SK-N-SH treated with all-trans-retinoic acid at 6 μM for 48 hours (cell line): ENCODE measurements at places on chromosomes 3 and 15.
A peak's percentile ranks its signal among the peaks of the same experiment; 100 is the strongest.

GRCh38 chr3:147298511-147298982 lies 107.8 kb downstream of the ZIC4 start:
- ATAC-seq = peak; percentile 92

- ATAC-seq = no peak
Measured at GRCh38 chr15:90582553-90582952, 52.8 kb downstream of the CRTC3 start.

- ATAC-seq = no peak
Measured at GRCh38 chr3:158742871-158743663, 10.8 kb upstream of the RARRES1 start.

DNA sequence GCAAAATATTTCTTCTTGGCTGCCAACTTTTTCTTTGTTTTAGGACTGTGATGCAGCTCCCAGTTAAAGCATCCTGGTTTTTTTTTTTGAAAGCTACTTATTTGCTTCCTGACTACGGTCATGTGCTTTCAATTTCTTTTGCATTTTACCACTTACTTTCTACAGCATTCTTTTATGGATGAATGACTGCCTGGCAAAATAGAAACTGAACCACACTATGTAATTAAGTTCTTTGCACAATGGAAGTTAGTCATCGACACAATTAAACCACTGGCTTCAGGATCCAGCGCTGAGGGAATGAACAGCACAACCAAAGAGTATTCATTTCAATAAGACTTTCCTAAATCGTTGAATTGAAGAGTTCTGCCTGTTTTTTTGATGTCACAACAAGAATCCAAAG lies 82.2 kb upstream of the EPHA3 start:
- ATAC-seq = no peak

DNA sequence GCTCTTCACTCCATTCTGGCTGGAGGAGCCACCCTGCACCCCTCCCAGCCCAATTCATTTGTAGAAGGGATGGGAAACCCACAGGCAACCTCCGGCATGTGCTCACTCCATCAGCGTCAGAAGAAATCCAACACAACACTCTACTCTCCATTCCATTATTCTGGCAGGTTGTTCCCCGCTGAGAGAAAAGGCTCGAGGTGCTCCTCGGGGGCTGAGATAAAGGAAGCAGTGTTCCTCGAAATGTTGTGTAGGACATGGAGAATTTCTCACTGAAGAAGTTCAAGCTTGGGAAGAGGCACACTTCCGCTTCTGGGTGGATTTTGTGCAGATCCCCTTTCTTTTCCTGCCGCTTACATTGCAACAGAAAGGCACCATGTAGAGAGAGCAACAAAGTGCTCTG lies 355.0 kb upstream of the CFAP20DC start:
- ATAC-seq = no peak

DNA sequence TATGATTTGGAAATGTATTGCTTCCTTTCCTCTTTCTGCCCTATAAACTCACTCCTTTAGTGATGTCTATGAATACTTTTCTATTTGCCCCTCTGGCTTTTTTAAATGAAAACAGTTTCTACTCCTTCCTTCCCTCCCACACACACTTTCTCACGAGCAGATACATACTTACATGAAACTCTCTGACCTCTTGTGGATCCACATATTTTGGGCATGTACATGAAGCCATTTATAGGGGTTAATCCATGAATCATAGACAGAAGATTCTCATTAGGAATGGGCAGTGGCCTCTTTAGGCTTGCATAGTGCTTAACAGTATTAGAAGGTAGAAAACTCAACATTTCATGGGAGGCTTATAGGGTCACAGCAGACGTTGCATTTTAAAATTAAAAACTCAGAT lies 24.8 kb downstream of the ANAPC13 start:
- peak; percentile 42 for ATAC-seq

DNA sequence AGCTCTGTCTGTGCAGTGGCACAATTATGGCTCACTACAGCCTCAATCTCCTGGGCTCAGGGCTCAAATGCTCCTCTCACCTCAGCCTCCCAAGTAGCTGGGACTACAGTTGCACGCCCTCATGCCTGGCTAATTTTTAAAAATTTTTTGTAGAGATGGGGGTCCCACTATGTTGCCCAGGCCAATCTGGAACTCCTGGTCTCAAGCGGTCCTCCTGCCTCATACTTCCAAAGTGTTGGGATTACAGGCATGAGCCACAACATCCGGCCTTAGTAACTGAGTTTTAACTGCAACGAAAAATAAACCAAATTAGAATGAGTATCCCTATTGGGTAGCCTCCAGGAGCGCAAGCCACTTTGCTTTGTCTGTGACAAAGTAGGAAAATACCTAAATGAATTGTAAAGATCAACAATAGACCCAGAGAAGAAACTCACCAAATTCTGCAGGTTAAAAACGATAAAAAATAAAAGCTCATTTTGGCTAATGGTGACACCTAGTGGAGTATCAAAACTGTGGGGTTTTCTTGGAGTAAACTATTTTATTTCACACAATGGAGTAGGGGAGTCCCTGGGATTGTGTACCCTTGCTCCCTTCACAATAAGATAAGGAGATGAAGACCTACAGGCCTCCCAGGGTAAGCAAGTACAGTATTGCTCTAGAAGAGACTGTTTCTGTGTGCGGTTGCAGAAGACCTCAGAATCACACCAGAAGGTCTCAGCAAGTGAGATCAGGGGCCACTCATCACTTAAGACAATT lies 21.0 kb upstream of the CA12 start:
- ATAC-seq = peak; percentile 83

GRCh38 chr3:178325330-178325729 lies 210.9 kb upstream of the KCNMB2 start:
- ATAC-seq = peak; percentile 69

GRCh38 chr3:45773072-45773471 lies 23.3 kb downstream of the SLC6A20 start:
- no peak for ATAC-seq

GRCh38 chr3:53890726-53891475 lies 758 bp downstream of the SELENOK start:
- peak; percentile 35 for ATAC-seq

DNA sequence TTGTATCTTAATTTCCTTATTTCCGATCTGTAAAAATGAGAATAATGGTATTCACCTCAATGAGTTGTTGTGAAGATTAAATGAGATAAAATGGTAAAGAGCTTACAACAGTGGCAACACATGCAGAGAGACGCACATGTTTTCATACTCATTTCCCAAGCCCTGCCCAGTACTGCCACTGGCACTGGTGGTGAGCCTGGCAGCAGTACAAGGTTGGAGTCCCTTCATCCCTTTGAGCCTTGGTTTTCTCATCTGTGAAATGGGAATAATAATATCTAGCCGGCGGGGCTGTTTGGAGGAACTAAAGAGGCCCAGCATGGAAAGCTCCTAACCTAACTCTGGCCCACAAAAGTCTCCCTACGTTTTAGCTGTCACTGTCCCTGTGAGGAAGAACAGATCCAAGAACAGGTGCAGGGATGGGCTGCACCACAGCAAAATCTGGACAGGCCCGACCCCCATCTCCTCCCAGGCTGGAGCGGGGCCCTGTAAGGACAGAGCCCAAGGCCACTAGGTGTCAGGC lies 866 bp upstream of the CD276 start:
- ATAC-seq = no peak; the same call in 2 of the 3 replicates

- no peak for ATAC-seq
Measured at GRCh38 chr15:81858586-81858985, 187.2 kb downstream of the MEX3B start.

GRCh38 chr3:194875581-194876402 lies 190.1 kb downstream of the FAM43A start:
- ATAC-seq = no peak

DNA sequence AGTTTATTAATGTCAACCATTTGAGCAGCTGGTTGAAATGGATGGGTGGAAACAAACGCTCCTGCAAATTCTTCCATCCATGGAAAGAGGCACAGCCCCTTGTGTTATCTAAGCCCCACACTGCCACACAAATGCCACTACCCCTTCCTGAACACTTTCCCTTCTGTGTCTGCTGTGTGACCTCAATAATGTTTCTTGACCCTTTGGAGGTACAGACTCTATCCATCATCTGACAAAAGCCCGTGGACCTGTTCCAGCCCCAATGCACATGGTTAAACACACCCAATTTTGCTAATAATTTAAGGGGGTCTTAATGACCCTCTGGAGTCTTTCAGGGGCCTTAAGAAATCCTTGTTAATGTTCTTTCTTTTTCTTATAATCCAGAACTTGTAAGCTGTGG lies 482.2 kb upstream of the CFAP20DC start:
- no peak for ATAC-seq

GRCh38 chr3:160135851-160136250 lies 89.4 kb upstream of the C3orf80 start:
- no peak for ATAC-seq

- ATAC-seq = no peak
Measured at GRCh38 chr3:148187296-148187695, 510.4 kb upstream of the AGTR1 start.

DNA sequence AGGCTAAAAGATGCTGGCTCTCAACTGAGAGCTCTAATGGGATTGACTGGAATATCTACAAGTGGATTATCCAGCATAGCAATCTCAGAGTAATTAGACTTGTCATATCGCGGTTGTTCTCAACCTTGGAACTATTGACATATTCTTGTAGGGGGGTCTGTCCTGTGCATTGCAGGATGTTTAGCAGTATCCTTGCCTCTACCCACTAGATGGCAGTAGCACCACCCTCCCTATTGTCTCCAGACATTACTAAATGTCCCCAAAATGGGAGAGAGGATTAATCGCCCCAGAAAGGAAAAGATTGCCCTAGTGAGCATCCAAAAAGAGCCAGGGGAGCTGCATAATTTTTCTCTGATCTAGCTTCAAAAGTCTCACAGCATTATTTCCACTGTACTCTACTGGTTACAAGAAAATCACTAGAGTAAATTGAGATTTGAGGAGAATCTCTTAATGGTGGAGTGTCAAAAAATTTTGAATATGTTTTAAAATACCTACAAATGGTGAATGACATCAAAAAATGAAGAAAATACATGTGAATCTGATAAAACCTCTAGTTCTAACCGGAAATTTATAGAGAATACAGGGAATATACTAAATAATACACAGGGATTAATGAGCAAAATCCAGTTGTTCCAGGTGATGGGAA lies 388.2 kb upstream of the AGTR1 start:
- ATAC-seq = peak; percentile 93

DNA sequence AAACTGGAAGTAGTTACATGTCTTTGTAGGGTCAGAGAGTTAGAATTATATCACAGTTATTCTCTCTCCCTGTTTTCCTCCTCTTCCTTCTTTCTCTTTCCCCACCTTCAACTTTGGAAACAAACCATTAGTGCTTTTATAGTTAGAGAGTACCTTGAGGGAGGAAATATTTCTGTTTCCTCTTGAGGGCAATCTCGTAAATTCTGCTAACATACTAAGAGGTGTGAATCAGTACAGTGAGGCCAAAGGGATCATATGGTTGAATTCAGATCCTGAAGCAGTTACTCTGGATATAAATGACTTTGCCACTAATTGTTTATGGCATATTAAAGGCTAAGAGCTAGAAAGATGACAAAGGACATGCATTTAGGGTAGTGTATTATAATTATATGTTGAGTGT lies 60.3 kb upstream of the CCNL1 start:
- no peak for ATAC-seq

DNA sequence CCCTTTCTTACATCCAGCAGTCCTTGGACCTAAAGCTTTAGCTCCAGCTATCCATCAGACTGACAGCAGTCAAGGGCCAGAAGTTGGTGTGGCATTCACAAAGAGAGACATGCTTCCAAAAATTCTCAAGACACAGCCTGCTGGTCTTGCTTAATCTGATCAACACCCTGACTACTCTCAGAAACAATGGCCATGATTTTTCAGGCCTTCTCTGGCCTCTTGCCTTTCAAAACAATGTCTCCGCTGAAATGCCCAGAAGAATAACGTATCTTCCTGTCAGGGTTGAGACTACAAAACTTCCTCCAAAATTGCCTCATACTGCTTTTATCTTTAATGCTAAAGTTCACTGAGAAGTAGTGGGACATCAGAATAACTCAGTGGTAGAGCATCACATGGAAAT lies 205.4 kb upstream of the SETMAR start:
- ATAC-seq = no peak

GRCh38 chr3:154469585-154469984 lies 39.6 kb upstream of the GPR149 start:
- no peak for ATAC-seq

GRCh38 chr15:31364301-31365031 lies 37.8 kb downstream of the KLF13 start:
- ATAC-seq = no peak

GRCh38 chr3:57681691-57682090 lies 11.2 kb downstream of the DENND6A start:
- no peak for ATAC-seq

DNA sequence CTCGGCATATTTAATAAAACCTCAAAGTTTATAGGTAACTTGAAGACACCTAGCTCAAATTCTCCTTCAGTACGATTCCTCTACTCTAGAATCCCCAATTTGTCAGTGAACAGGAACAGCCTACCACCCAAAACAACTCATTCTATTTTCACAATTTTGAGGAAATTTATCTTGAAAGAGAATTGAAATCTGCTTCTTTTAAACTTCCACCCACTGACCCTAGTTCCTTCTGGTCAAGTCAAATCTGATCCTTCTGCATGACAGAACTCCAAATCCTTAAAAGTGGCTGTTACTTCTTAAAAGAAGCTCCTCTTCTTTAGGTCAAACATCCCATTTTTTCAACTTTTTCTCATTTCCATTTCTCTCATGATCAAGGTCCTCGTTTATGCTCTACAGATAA lies 4.4 kb downstream of the GABPB1 start:
- no peak for ATAC-seq

- peak; percentile 22 for ATAC-seq
Measured at GRCh38 chr3:192915304-192915703, 2.4 kb downstream of the MB21D2 start.

DNA sequence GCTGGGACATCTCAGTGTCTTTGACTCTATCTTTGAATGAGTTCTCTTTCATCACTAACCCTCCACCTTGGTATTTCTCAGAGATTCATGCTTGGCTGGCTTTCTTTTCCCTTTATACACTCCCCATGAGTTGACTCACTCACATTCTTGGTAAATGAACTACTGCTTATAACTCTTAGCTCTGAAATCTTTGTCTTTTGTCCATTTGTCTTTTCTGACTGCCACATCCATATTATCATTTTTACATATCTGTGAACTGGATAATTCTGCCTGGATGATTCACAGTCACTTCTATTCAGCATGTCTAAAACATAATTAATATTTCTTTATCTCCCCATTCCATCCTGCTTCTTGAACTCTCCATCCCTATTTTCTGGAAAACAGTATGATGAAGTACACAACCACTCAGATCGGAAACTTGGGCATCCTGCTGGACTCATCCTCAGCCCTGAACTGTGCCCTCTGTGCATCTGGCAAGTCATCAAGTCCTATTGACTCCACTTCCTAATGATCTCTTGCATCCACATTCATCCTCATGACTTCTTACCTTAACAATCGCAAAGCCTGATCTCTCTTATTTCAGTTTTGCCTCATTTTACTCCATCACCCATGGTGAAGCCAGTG lies 66.9 kb downstream of the KCNAB1 start:
- ATAC-seq = peak; percentile 87

DNA sequence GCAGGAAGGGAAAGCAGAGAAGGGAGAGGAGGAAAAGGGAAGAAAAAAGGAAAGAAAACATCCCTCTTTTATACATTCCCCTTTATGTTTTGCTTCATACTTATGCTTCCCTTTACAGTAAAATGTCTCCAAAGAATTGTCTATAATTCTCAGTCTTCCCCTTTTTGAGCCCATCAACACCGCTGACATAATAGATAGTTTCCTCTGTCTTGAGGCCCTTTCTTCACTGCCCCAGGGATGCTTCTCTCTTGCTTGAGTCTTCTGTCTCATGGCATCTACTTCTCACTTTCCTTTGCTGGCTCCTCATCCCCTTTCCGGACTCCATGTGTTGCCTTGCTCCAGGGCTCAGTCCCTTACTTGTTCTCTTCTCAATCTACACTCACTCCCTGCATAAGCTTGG lies 99.7 kb upstream of the DAZL start:
- ATAC-seq = no peak
